Vagina (tissue), 2 donors: ENCODE measurements at places on chromosomes 7 and 10. TPM values are rescaled to one million over a fixed set of nuclear protein-coding genes. Genes with fewer than 3 reads are reported as not detected.
A peak's percentile ranks its signal among the peaks of the same experiment; 100 is the strongest.

The C10orf71 gene
- not detected for total RNA-seq

The VAX1 gene
- total RNA-seq, result not detected

DNA sequence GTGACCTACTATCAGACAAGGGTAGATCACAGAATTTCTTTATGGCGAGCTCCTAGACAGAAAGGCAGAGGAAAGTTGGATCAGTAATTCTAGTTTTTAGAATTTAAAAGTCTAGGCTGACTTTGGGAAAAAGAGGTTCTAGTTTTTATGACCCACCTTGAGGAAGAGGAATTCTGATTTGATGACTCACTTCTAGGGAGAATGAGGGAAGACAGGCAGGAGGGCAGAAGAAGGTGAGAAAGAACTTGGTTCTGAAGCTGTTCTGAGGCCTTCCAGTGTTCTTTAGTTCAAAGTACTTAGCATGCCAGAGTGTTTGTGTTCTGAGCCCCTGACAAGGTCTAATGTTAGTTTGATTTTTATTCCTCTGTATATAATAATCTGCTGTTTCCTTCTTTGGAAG, 97.2 kb downstream of the PODXL start:
- DNase-seq, result no peak
- peaks cover 10% of the 10 kb centered on the region for H3K36me3 ChIP-seq
- H3K27ac ChIP-seq, result no peak overlapping the region
- no peaks in the 10 kb centered on the region for H3K4me1 ChIP-seq

The AOC1 gene
- total RNA-seq, result not detected

The EXOC6 gene
- 9.3 TPM for total RNA-seq

DNA sequence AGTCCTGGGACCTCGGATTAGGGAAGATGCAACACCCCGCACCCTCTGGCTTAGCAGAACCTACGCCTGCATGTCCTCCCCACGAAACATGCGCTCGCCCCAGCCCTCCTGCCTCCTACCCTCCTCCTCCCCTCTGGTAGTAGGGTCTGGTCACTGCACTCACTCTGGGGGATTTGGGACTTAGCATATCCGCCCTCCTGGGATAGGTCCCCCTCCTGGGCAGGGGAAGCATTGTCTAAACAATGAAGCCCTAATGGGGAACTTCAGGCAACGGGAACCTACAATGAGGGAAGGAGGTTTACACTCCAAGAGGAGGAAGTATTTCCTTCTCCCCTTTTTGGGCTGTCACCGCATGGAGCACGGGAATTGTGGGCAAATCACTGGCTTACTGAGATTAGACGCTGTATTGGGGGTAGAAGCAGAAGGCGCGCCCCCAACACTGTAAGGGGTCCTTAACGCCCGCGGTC, 892 bp downstream of the CRHR2 start:
- H3K27ac ChIP-seq, result no peak overlapping the region
- no peaks in the 10 kb centered on the region for H3K36me3 ChIP-seq
- H3K4me3 ChIP-seq, result peak overlapping the region; percentile 39
- H3K27me3 ChIP-seq, result no peaks in the 10 kb centered on the region
- peaks cover 18% of the 10 kb centered on the region for H3K4me1 ChIP-seq

DNA sequence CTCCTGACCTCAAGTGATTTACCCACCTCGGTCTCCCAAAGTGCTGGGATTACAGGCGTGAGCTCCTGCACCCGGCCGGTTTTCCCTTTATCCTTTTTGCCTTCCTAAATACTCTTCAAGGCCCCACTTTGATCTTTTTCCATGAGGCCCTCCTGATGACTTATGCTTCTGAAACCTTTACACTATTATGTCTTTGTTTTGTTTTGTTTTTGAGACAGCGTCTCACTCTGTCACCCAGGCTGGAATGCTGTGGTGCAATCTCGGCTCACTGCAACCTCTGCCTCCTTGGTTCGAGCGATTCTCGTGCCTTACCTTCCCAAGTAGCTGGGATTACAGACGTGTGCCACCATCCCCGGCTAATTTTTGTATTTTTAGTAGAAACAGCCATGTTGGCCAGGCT, 3.8 kb downstream of the STMP1 start:
- no peak overlapping the region for H3K27ac ChIP-seq
- H3K36me3 ChIP-seq, result no peaks in the 10 kb centered on the region
- DNase-seq, result no peak
- no peak overlapping the region for H3K4me3 ChIP-seq

DNA sequence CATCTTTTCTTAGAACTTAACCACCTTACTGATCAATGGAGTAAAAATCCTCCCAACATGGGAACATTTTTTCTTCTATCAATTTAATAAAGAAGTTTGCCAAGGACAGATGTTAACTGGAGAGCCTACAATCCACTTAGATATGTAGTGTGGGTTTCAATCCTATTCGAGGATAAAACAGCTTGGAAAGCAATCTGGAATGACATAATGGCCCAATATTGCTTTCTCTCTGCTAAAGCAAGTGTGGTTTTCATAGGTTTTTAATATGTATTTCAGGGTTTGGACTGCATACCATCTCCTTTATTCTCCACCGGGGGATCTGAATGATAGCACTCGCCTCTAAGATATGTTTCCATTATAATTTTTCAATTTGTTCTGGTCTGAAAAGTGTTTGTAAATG, 149.7 kb downstream of the PRPF18 start:
- H3K27me3 ChIP-seq, result no peaks in the 10 kb centered on the region
- no peaks in the 10 kb centered on the region for H3K4me1 ChIP-seq
- no peak overlapping the region for H3K4me3 ChIP-seq
- no peak overlapping the region for H3K27ac ChIP-seq
- DNase-seq, result no peak

GRCh38 chr7:143279186-143280098, 5.3 kb upstream of the TMEM139 start:
- no peaks in the 10 kb centered on the region for H3K36me3 ChIP-seq
- peaks cover 7% of the 10 kb centered on the region for H3K4me1 ChIP-seq
- no peaks in the 10 kb centered on the region for H3K27me3 ChIP-seq
- H3K4me3 ChIP-seq, result no peak overlapping the region
- no peak overlapping the region for H3K27ac ChIP-seq

The OR9A2 gene
- total RNA-seq, result not detected

DNA sequence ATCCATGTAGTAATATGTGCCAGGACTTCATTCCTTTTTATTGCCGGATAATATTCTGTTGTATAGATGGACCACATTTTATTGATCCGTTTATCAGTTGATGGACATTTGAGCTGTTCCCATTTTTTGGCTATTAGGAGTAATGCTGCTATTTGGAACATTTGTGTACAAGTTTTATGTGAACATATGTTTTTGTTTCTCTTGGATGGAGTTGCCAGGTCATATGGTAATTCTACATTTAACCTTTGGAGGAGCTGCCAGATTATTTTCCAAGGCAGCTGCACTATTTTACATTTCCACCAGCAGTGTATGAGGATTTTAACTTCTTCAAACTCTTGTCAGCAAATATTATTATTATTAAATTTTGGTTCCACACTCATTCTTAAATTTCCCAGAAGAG, 59.2 kb downstream of the C10orf90 start:
- H3K4me3 ChIP-seq, result no peak overlapping the region
- H3K27me3 ChIP-seq, result no peaks in the 10 kb centered on the region
- H3K4me1 ChIP-seq, result no peaks in the 10 kb centered on the region
- DNase-seq, result no peak
- H3K36me3 ChIP-seq, result no peaks in the 10 kb centered on the region

DNA sequence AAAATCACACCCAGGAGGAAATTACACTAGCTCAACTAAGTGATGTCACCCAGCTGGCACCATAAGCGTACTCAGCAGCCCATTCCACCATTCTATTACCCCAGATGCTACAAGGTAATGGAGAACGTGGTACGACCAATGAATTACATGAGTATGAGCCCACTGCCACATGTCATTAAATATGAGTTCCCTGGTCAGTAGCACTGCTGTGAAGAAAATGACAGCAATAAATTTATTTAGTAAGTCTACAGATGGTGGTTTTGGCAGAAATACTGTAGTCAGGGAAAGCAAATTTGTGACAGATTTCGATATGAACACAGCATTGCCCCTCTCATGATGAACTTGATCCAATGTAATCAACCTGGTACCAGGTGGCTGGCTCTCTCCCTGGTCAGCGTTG, 154.2 kb downstream of the VWC2 start:
- H3K27ac ChIP-seq, result no peak overlapping the region
- H3K27me3 ChIP-seq, result no peaks in the 10 kb centered on the region
- no peak overlapping the region for H3K4me3 ChIP-seq
- H3K36me3 ChIP-seq, result no peaks in the 10 kb centered on the region
- DNase-seq, result no peak
- H3K4me1 ChIP-seq, result no peaks in the 10 kb centered on the region

DNA sequence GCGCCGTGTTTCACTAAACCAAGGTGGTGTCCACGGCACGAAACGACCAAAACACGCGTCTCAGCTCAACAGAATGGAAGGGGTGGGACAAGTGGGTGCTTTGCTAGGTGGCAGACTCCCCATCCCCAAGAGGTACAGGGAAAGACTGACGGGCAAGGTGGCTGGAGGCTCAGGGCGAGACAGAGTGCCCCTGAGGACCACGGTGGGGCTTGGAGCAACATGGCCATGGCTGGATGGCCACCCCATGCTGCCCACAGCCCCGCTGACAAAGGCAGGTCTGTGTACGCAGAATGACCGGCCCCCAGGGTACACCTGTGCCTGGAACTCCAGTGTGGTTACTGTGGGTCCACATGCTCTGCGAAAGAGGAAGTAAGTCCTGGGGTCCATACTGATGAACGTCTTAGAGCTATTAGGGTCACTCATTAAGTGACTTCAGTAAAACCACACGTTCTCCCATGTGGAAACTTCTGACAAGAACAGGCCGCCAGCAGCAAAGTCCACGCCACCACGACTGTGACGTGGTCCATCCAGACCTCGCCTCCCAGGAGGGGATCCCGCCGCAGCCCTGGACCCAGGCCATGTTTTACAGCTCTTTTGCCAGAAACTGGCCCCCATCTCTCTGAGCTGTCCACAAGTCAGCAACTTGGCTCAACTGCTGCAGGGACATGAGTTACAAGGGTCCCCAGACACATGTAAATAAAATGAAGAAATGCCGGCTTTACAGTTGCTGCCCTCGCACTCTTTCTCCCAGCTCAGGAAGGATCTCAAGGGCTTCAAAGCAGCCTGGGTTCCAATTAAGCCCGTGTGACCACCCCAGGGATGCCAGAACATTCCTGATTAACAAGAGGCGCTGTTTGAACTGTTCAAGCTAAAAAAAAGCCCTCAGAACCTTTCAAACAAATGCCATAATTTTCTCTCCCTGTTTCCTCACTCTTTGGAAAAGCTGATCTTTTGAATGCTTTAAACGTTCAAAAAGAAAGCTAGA, 66.8 kb downstream of the MAD1L1 start:
- H3K4me1 ChIP-seq, result no peaks in the 10 kb centered on the region
- H3K4me3 ChIP-seq, result no peak overlapping the region
- no peaks in the 10 kb centered on the region for H3K36me3 ChIP-seq
- no peak overlapping the region for H3K27ac ChIP-seq
- H3K27me3 ChIP-seq, result no peaks in the 10 kb centered on the region

The TMEM72 gene
- not detected for total RNA-seq

DNA sequence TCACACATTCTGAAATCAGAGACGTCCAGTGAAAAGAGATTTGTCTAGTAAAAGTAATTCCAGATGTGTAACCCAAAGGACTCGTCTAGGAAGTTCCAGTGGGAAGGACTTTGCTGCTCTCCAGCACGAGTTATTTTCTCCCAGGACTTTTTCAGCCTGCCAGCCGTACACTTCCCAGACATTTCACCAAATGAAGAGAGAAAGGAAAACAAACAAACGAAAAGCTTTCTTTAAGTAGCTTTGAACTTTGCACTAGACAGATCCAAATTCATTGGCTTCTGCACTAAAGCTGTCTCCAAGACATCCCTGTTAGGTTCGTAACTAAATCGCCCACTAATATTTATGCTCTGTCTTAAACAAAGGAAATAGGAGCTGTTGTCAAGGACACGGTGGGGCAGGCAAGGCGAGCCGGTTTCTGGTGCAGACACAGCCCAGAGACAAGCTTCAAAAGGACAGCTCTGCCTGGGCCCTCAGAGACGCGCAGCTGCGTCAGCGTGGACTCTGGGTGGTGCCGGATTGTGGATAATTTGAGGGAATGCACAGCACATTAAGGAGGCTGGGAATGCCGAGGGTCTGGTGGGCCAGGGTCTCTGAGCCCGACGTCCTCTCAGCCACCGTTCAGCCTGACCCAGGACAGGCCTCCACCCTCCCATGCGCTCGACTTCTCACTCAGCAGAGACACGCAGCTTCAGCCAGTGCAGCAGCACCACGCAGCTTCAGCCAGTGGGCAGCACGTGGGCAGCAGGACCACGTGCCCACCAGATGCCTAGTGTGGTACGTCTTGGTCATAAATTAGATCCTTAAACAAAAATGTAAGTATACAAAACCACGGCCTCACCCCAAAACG, 64.1 kb upstream of the INSIG1 start:
- H3K36me3 ChIP-seq, result no peaks in the 10 kb centered on the region
- H3K27ac ChIP-seq, result peak overlapping the region; percentile 42

- no peak overlapping the region for H3K27ac ChIP-seq
- no peak for DNase-seq
- no peaks in the 10 kb centered on the region for H3K4me1 ChIP-seq
- H3K27me3 ChIP-seq, result no peaks in the 10 kb centered on the region
Measured at GRCh38 chr7:265192-265997, 24.6 kb upstream of the FOXL3 start.

GRCh38 chr10:131577178-131577555, 265.6 kb upstream of the TCERG1L start:
- H3K4me3 ChIP-seq, result no peak overlapping the region
- H3K36me3 ChIP-seq, result no peaks in the 10 kb centered on the region
- H3K27me3 ChIP-seq, result no peaks in the 10 kb centered on the region
- H3K4me1 ChIP-seq, result no peaks in the 10 kb centered on the region

The IDE gene
- 22.3 TPM for total RNA-seq

The ADAMTS14 gene
- total RNA-seq, result not detected

GRCh38 chr10:63344269-63344668, 121.5 kb downstream of the JMJD1C start:
- H3K4me1 ChIP-seq, result no peaks in the 10 kb centered on the region
- no peaks in the 10 kb centered on the region for H3K27me3 ChIP-seq
- no peak overlapping the region for H3K27ac ChIP-seq

The NPSR1 gene
- not detected for total RNA-seq

GRCh38 chr10:60155943-60156683, 233.6 kb downstream of the ANK3 start:
- no peaks in the 10 kb centered on the region for H3K4me1 ChIP-seq
- no peak overlapping the region for H3K4me3 ChIP-seq
- H3K36me3 ChIP-seq, result no peaks in the 10 kb centered on the region
- DNase-seq, result no peak
- H3K27ac ChIP-seq, result no peak overlapping the region
- H3K27me3 ChIP-seq, result no peaks in the 10 kb centered on the region

The C10orf53 gene
- not detected for total RNA-seq

DNA sequence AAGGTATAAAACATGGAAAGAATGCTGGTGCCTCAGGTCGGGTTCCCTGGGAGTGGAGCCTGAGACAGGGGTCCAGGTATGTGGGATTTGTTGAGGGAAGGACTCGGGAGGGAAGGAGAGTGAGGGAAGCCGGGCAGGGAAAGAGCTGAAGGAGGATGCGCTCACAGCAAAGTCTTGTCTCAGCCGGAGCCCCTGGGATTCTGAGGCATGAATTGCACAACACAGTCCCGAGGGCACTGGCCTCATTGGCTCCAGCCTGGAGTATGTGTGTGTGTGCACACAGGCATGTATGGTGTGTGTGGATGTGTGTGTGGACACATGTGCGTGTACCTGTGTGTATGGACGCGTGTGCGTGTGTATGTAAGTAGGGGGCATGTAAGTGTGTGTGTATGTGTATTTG, 87.4 kb downstream of the WDFY4 start:
- DNase-seq, result peak; percentile 78
- H3K4me3 ChIP-seq, result no peak overlapping the region
- no peaks in the 10 kb centered on the region for H3K27me3 ChIP-seq
- no peaks in the 10 kb centered on the region for H3K36me3 ChIP-seq
- H3K4me1 ChIP-seq, result no peaks in the 10 kb centered on the region
